ENCODE measurements at places on chromosomes 7 and 10.

- no peak for DNase-seq
Measured at GRCh38 chr10:60236869-60237524, 152.7 kb downstream of the ANK3 start.

DNA sequence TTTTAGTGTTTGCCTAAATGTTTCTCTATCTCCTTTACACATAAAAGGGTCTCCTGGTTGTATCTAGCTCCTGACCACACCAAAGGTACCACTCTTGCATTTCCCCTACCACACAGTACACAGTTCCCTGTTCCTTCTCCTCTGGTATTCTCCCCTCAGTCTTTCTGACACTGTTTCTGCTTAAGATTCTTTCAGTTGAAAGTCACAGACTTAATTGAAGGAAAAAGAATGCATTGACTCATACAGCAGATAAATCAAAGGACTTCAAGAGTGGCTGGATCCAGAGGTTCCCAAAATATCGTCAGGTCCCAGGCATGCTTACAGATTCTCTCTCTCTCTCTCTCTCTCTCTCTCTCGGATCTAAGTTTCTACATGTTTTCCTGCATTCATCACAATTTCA is 185.6 kb upstream of the LRGUK start:
- no peak for DNase-seq

DNA sequence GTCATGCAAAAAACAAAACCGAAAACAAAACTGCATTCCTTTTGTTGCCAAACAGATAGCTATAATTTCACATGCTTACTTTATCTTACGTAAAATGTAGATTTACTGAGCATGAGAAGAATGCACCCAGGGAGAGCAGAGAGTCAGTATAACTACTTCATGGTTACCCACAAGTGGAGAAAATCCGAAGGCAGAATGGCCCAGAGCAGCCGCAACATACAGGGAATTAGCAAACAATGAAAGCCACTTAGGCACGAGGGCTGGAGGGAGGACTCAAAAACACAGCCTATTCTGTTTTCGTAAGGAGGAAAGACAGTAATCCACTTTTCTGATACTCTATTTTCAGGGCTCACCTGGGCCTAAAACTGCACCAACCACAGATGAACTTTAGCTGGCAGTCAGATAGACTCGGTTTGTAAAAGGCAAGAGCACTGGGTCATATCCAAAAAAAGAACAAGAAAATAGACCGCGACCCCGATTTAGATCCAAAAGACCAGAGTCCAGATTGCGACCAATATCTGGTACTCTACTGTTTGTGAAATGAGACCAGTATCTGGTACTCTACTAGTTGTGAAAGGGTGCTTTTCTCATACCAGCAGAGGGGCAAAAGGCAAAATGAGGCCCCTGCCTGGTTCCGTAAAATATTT is 1.3 kb downstream of the ITPRIP start:
- DNase-seq: no peak

- DNase-seq: no peak
Measured at GRCh38 chr10:126533644-126534043, 136.8 kb downstream of the C10orf90 start.

- DNase-seq: no peak
Measured at GRCh38 chr7:92813390-92814024, 22.9 kb downstream of the CDK6 start.

DNA sequence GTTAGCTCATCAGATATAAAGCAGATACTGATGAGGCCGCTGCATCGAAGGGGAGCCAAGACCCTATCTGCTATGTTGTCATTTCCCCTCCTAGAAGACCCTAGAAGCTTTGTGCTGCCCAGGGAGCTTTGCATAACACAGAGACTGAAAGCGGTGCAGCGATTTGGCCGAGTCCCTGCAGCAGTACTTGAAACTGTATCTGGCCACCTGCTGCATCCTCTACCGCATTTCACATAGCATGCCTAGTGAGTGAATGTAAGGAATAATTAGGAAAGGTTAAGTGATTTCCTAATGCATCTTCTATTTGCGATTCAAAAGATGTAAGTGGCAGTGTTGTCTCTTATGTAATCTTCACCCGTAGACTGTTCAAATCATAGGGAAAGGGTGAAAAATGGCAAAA is 106.7 kb downstream of the LRMDA start:
- DNase-seq: no peak

DNA sequence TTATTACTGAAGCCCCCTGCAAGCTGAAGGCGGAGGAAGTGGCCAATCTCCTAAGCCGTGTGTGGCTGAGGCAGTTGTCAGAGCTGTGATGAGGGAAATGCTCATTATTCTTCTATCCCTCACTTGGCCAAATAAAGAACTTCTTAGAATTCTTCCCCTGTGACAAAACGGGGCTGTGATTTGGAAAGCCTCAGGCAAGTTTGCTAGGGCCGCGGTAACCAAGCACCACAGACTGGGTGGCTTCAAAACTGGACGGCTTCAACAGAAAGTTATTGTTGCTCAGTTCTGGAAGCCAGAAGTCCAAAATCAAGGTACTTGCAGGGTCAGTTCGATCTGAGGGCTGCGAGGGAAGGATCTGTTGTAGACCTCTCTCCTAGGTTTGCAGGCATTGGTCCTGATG is 72.3 kb upstream of the STEAP1B start:
- DNase-seq: no peak

DNA sequence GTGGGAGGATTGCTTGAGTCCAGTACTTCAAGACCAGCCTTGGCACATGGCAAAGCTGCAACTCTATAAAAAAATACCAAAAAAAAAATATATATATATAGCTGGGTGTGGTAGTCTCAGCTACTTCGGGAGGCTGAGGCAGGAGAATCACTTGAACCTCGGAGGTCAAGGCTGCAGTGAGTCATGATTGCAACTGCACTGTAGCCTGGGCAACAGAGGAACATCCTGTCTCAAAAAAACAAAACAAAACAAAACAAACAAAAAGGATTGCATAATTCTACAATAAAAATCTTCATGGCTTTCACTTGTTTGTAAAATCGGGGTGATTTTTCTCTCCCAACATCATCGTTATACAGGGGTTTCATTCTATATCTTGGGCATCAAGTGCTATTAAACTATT is 35.1 kb downstream of the GUSB start:
- no peak for DNase-seq

DNA sequence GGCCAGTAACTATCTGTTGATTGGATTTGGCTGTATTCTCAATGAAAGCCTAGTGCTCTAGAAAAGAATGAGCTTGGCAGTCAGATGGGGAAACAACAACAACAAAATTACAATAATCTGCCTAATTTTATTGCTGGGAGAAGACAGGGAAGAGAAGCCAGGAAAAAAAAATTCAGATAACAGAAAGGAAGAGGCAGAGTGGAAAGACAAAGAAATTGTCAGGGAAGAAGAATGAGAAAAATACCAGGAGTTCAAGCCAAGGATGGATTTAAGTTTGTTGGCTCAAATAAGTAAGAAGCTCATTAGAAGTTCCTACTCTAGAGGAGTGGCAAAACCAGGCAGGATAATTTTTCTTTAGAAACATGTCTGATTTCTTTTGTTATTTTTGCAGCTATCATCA is 45.9 kb upstream of the PRKG1 start:
- DNase-seq: no peak

DNA sequence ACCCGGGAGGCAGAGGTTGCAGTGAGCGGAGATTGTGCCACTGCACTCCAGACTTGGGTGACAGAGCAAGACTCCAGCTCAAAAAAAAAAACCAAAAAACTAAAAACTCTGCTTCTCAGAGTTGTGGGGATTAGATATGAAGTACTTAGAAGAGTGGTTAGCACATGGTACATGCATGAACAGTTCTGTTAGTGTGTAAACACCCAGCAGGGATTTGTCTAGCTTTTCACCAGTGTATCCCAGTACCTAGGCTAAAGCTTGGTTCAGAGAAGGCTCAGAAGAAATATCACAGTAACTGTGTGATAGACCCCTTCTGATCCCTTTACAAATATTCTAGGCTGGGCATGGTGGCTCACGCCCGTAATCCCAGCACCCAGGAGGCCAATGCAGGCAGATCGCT is 9.5 kb downstream of the PPIA start:
- no peak for DNase-seq

- DNase-seq: no peak
Measured at GRCh38 chr7:159197066-159197975, 52.7 kb upstream of the VIPR2 start.

DNA sequence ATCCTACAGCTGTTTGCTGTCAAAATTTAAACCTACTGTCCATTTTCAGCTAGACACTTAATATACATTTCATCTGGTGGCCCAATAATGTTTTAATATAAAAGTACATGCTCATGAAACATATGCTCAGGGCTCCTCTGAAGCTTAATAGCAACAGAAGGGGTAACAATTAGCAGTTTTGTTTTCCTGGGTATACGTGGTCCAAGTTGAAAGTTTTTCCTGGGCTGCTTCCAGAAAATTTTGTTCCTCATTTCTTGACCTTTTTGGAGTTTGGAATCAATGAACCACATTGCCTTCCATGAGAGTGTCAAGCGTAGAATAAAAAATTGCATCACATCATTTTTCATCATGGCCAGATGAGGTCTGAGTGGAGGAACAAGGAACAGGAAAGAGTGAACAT is 537.3 kb upstream of the MGMT start:
- DNase-seq: no peak

DNA sequence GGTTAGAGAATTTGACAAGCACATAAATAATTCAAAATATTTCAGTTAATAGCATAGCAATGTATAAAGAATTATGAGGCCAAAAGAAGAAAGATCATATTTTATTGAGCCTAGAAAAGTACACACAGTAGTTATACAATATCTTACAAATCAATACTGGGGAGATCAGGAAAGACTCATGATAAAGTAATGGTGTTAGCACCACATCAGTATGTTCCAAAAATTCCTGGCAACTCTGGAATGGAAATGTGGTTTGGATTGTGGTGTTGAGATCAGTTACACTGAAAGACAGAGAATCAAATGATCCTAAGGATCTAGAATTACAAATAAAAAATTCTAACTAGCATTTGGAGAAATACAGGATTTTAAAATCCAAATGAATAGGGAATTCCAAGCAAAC is 420.5 kb upstream of the CNTNAP2 start:
- no peak for DNase-seq

GRCh38 chr10:12081879-12082557 is 13.3 kb downstream of the DHTKD1 start:
- no peak for DNase-seq

DNA sequence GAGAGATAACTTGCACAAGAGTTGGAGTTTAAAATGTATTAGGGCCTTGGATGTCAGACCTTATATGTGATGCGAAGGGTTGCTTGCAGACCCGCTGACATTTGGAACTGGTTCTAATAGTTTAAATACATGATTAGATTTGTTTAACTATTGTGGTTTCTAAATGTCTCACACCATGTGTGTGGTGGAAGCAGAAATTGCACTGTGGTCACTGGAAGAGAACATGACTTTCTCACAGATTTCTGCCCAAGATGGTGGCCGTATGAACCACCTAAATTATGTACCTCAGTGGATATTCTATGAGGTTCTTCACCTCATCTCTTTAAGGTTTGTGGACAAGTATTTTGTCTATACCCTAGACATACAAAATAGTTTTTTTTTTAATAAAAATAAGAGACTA is 8.2 kb upstream of the C1QL3 start:
- DNase-seq: no peak

GRCh38 chr7:131066635-131067034 is 261.0 kb upstream of the MKLN1 start:
- DNase-seq: no peak

- DNase-seq: no peak
Measured at GRCh38 chr7:98283887-98284222, 2.4 kb downstream of the BRI3 start.

DNA sequence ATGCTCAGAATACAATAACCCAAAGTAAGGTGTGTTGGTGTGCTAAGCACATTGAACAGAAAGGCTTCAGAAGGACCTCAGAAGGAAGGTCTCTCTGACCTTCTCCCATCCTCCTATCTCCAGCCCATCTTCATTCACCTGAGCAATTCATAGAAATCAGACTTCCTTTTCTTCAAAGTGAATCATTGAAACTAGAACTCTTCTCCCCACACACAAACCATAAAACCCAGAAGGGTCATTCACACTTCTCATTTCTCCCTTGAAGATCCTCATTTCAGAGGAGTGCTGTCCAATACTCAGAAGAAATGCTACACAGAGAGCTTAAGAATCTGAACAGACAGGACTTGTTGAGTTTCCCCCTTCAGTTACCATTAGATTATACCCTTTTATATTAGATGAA is 89.5 kb downstream of the VWDE start:
- no peak for DNase-seq

GRCh38 chr7:81949306-81949705 is 179.5 kb upstream of the HGF start:
- no peak for DNase-seq

DNA sequence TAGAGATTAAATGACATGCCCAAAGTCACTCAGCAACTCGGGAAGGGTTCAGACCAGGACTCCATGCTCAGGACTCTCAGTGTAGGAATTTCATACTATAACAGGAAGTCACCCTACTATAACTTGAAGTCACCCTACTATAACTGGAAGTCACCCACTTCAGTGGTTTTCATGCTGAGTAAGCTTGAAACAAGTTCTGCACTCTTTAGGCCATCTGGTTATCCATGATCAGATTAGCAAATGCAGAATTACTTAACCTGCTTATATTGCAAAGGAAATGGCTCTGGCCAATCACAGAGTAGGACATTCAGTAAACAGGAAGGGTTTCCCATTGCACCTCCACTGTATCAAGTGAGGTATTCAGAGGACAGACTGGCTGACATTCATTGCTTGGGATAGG is 1240.4 kb downstream of the GATA3 start:
- DNase-seq: no peak

DNA sequence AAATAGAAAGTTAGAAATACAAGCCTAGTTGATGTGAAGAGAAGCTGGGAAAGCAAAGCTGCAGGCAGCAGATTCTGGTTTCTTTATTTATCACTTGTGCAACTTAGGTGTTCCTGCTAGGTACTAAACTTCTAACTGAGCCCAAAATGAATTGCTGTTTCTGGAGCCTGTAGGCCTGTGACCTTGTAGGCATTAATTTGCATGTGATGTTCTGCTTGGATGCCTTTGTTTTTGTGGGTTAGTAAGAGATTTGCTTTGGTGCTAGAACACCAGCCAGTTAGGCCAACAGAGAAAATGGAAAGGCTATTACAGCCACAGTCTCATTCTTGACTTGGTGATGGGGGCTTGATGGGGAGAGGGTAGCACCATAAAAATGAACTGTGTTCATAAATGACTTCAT is 370.7 kb downstream of the PPP1R3A start:
- no peak for DNase-seq

DNA sequence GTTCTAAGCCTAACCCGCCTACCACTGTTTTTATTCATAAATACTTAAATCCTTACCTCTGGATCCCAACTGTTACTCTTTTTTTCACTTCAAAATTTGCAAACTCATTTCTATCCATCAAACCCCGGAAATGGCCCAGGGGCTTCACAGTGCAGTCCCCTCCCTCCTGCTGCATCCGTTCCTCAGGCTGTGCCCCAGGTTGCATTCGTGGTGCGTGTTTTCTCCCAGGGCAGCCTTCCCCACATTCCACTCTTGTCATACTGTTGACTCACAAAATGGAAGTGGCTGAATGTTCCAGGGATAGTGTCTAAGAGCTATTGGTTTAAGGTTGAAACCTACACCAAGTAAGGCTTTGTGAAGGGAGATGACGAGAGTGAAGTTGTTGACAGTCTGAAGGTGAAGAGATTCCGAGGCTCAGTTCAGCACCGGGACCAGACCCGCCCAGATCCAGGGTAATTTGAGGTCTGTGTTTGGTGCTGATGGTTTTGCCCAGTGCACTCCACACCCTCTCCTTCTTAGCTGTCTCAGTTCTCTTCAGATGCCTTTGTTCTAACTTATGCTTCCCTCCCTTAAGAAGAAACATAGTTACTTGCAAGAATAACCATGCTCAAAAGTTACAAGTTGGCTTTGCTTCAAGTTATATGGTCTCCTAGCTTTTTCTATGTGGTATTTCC is 7.7 kb downstream of the INSIG1 start:
- no peak for DNase-seq

Measured in stimulated activated CD8-positive, alpha-beta memory T cell treated with anti-CD3 and anti-CD28 coated beads, Interleukin-15, amount 100 ng/mL, for 24 hours (primary cell).